Islet precursor cell (in vitro differentiated cells): ENCODE measurements at places on chromosomes 3 and 15.

DNA sequence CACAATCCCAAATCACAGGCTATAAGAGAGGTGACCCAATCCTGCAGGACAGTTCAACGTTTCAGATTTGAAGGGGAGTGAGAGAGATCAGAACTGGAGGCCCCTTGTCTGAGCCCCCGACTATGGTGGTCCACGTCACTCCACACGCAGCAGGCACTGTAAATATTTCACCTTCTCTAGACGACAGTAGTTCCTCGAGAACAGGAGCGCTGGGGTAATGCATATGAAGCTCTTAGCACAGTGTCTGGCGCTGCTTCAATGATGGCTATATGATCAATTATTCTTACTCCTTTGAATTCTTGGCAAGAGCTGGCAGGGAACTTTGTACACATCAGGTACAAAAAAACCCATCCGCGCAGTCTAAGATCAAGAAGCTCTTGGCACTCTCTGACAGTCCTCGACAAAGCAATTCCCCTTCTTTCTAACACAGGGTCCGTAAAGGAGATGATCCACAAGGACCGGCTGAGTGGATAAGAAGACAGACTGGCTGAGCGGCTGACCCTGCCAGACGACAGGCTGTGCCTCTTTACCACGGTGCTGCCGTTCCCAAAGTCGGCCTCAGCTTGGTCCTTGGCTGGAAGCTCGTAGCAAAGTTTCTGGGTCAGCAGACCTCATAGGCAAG lies 522 bp upstream of the NRROS start:
- no peak for DNase-seq

GRCh38 chr15:89492934-89493631 lies 3.3 kb downstream of the RHCG start:
- DNase-seq: peak; percentile 49

GRCh38 chr15:69668039-69668705 lies 215.6 kb downstream of the RPLP1 start:
- no peak for DNase-seq

DNA sequence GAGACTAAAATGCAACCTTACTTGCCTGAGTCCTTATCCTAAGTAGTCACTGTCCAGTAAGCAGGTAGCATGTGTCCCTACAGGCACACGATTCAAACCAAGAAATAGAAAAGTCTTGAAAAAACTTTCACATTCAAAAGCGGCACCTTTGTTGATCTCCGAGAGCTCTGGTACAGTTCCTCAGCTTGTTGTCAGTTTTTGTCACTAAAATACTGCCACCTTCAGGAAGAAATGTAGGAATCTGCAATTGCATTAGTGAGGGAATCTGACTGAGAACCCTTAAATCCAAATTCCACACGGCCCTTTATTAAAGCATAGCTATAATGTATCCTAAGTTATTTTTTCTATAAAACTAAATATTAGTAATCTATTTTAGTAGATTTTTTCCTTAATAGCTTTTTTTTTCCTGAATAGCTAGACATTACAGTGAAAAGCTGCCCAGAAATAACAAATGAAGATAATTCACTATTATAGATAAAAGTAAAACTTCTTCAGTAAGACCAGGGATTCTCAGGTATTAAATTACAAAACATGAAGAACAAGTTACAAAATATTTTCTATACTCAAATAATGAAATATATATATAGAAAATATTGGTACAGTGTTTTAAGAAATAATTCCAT lies 44.0 kb downstream of the CCDC54 start:
- peak; percentile 60 for DNase-seq

- DNase-seq: peak; percentile 76
Observed at GRCh38 chr15:29115093-29115991, 154.3 kb downstream of the NSMCE3 start.

GRCh38 chr3:100740207-100740606 lies 30.9 kb downstream of the TFG start:
- DNase-seq: no peak

DNA sequence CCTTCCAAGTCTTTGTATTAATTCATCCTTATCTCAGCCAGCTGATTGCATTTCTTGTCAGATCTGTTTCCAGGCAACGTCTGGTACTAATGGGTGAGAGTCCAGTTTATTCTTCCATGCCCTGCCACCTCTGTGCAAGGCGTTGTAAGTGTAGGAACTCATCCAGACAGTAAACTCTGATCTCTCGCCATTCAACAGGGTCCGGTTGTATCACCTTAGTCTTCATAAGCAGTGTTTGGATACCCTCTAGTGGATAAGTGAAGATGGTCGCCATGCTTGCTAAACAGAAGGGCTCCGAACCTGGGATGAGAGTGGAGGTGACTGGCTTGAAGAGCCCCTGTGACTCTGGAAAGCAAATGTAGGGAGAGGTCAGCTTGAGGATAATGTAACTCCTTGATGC lies 51.6 kb upstream of the CMTM7 start:
- DNase-seq: peak; percentile 71

DNA sequence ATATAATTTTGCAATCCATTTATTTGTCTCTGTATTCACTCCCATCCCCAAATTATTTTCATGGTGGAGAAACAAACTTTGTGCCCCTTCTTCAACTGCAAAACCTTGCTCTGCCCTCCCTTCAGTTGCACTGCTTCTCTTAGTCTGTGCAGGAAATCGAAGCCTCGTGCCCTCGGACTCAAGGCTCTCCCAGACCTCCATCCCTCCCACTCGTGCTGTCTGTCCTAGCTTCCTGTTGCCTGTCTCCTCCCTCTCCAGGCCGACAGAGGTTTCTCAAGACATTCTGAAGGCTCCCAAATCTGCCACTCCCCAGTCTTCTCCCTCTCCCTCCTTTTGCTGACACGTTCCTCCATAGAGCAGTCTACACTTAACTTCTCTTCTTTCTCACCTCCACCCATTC lies 177.6 kb downstream of the PDZRN3 start:
- DNase-seq: no peak

DNA sequence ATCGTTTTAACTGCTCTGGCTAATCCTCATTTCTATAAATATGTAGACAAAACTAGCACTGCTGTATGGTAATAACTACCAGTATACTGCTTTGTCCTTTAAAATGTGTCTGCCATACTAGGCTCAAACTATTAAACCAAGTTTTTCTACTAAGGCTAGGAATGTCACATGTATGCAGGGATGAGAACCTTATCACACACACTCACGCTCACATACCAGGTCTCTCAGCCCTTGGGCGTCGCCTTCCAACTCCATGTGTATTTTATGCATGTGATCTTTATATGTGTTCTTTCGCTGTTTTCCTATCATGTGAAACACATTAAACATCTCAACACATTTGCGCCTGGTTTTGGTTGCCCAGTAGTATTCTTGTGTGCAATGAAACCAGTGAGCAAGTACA lies 32.6 kb downstream of the ATP2C1 start:
- no peak for DNase-seq

- DNase-seq: peak; percentile 77
Observed at GRCh38 chr15:43230640-43231115, 9.9 kb upstream of the EPB42 start.

GRCh38 chr3:94909726-94910125 lies 846.9 kb downstream of the NSUN3 start:
- DNase-seq: peak; percentile 60

DNA sequence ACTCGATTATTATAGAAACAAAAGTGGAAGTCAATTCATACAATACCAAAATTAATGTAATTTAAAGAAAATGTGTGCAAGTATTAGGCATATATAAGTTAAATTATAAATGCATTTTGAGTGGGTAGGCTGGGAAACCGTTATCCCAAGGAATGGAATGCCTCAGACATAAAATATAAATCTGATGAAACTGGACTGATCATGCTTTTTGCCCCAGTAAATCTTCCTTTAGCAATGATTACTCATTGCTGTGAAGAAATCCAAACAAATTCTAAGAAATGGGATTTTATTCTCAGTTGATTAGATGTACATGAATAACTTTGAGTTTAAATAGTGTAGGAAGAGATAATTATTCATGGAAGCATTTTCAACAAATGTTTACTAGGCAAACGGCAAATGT lies 185.5 kb upstream of the KCNMB2 start:
- DNase-seq: no peak

- DNase-seq: no peak
Observed at GRCh38 chr15:57777003-57777402, 70.5 kb downstream of the POLR2M start.
